ENCODE measurements at places on chromosomes 4 and X.

GRCh38 chrX:142233400-142233799, 28.3 kb upstream of the MAGEC2 start:
- no peak for DNase-seq

DNA sequence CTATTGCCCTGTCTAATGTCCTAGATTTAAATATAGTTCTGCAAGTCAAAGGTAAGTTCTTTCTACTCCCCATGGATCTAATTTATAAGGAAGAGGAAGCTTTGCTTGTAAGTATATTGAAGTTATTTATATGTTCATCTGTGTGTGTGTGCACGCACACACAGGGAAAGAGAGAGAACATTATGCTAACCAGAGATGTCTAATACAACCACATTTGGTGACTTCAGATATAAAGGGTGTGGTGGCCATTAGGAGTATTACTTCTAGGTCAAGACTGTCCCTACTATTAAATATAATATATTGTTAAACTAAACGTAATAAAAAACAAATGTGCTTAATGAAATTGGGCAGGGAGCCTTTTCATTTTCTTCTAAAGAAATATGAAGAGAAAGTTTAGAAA, 4.1 kb downstream of the DCK start:
- no peak for DNase-seq

- no peak for DNase-seq
Measured at GRCh38 chr4:2438822-2439718, 20.3 kb downstream of the CFAP99 start.

- no peak for DNase-seq
Measured at GRCh38 chr4:92263575-92263974, 40.2 kb upstream of the GRID2 start.

GRCh38 chrX:13074297-13075262, 30.2 kb upstream of the FAM9C start:
- DNase-seq = no peak

DNA sequence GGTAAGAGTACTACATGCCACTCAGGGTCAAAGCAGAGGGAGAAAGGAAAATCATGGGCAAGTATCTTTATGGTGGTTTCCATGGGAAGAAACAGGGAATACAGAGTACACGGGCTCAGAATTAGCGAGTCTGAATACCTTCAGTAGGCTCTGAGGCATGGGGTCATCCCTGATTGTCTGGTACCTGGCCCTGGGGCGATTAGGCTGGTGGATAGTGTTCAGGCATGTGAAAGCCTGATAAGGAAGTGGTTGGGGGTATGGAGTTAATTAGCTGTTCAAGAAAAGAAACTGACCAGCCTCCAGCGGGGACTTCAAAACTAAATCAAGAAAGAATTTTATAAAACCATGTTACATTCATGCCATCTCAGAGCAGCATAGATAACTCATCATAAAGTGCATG, 518.8 kb downstream of the RAB28 start:
- no peak for DNase-seq

DNA sequence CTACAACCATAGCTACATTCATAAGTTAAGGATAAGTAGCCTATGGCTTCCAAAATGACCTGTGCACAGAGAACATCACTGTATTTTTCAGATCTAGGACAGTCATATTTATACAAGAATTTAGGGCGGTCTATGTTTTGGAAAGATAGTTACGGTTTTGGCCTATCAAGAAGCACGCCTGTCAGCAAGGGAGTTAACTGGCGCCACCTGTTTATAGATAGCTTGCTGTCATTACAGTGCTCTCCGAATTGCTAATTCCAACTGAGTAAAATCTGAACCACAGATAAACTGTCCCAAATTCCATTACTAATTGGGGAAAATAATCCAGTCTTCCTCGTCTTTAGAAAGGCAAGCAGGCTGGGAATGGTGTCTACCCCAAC, 646 bp downstream of the ABCB7 start:
- no peak for DNase-seq

GRCh38 chr4:83282049-83282535, 2.5 kb downstream of the COQ2 start:
- peak; percentile 15 for DNase-seq

All from astrocyte (in vitro differentiated cells and primary cell).